SK-MEL-5 (cell line): ENCODE measurements at places on chromosomes 12 and 14.

GRCh38 chr12:11804130-11804529 is 154.7 kb downstream of the ETV6 start:
- DNase-seq = no peak

DNA sequence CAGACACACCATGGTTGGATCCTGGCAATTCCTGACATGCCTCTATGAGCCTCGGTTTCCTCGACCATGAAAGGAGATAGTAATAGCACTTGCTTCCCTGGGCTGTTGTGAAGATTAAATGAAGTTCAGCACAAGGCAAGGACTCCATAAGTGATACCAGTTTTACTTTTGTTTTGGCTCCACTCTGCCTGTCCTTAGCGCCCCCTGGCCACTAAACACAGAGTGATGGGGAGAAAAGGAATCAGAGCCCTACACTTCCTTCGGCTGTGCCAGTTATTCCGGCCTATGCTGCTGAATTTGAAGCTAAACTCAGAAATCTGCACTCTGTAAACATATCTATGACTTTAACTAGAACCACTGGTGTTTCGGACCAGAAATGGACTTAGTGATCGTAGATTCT is 173.8 kb downstream of the C12orf75 start:
- DNase-seq = peak; percentile 34

DNA sequence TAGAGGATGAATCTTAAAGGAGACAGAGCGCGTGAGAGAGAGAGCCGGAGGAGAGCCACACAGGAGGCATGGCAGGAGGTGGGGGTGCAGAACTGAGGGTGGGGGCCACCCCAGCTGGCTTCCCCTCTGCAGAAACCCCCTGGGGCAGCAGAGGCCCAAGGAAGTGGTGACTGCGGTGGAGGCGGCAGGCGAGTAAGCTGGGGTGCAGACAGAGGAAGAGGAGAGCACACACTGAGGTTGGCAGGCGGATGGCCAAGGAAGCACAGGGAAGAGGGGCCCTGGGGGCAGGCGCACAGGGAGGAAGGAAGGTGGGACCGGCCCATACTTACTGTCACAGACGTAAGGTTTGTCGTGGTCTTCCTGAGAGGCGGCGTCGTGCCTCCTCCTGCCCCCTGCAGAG is 179.8 kb downstream of the DPF3 start:
- no peak for DNase-seq

DNA sequence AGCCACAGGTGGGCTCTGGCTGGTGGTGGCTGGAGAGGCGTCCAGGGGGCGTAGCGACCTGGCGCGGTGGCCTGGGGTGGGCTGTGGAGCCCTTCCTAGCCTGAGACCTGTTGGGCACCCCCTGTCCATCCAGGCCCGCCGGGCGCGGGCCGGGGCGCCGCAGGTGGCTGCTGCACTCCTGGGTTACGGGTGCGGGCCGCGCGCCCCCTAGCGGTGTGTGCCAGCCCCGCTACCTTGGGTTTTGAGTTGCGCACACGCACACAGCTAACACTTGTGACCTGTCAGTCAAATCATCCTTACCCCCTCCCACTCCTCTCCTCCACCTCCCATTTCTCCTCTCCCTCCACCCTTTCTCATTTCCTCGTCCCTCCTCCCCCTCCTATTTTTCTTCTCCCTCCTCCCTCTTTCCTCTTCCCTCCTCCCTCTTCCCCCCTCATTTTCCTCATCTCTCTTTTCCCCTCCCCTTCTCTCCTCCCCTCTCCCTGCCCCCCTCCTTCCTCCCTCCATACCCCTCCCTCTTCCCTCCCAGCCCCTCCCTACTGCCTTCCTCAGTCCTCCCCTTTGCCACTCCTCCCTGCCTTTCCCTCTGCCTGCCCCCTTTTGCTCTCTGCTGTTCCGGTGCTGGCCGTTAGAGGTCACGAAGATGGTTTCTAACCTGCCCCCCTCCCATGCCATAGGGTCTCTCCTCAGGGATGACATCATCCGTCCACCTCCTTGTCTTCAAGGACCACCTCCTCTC is 2.3 kb downstream of the MEG3 start:
- DNase-seq = no peak

DNA sequence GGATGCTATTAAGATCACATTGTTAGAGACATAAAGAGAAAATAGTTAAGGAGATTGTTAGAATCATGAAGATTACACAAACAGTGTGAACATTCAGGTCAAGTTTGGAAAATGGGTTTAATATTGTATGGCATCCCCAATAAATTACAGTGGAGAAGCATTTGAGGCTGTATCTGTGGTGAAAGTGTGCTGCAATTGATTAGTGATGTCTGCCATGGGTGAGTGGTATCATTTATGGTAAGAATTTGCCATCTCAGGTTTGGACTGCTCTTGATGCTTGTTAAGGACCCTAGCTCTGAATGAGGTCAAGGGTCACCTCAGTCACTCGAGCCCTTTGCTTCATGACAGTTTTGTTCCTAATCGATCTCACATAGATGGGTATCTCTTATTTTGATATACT is 265.7 kb upstream of the SRRM4 start:
- no peak for DNase-seq

DNA sequence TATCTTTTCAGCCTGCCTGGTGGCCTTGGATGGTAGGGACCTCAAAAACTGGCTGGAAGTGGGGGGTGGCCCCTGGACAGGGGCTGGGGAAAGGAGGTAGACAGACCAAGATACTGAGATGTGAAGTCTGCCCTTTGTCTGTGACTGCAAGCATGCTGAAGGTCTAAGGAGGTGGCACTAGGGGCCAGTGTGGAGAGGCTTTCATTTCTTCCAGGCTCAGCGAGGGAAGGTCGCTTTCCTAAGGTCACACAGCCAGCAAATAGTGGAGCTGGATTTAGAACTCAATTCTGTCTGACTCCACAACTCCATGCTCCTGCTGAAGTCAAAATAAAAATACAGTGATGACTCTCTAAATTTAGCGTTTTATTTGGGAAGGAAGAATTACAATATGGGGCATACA is 11.3 kb upstream of the PLBD2 start:
- no peak for DNase-seq

- peak; percentile 86 for DNase-seq
Measured at GRCh38 chr14:67532998-67533753, at the start of gene PLEKHH1. TSS of gene PLEKHH1 (plus strand) at chr14:67533290. CDS start at chr14:67541868, 8,578 bp downstream.

GRCh38 chr14:38404100-38404541 is 148.2 kb upstream of the CLEC14A start:
- DNase-seq = no peak

- DNase-seq = no peak
Measured at GRCh38 chr14:70382536-70382935, 23.1 kb upstream of the COX16 start.

- DNase-seq = no peak
Measured at GRCh38 chr14:77102154-77102553, 4.1 kb downstream of the CIPC start.

- DNase-seq = no peak
Measured at GRCh38 chr14:101817501-101818001, 56.0 kb downstream of the PPP2R5C start.

GRCh38 chr12:112321245-112321644 is 61.0 kb downstream of the HECTD4 start:
- DNase-seq = no peak
